ENCODE measurements at places on chromosomes 1 and 21. TPM values are rescaled to one million over a fixed set of nuclear protein-coding genes. Genes with fewer than 3 reads are reported as not detected.

Gene CFHR5
- total RNA-seq, result not detected

Gene GNG12
- 87.0 TPM for total RNA-seq

Gene UBE4B
- total RNA-seq, result 33.3 TPM

GRCh38 chr21:25733859-25734653, 648 bp downstream of the ATP5PF start:
- no peak for DNase-seq

DNA sequence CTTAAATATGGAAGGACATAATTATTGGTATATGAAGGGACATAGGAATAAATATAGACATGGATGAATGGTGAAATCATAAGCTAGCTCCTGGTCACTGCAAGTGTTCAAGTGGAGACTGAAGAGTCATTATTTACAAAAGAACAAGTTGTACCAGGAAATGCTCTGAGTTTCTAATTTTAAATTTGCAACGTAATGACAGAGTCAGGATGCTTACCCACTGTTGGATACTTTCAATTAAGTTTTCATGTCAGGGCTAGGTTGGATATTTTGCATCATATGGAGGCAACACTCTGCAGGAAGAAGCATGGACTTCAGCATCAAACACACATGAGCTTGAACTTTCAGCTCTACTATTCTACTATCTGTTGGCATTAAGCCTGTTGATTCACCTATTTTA, 499.6 kb upstream of the C1orf87 start:
- DNase-seq, result no peak

DNA sequence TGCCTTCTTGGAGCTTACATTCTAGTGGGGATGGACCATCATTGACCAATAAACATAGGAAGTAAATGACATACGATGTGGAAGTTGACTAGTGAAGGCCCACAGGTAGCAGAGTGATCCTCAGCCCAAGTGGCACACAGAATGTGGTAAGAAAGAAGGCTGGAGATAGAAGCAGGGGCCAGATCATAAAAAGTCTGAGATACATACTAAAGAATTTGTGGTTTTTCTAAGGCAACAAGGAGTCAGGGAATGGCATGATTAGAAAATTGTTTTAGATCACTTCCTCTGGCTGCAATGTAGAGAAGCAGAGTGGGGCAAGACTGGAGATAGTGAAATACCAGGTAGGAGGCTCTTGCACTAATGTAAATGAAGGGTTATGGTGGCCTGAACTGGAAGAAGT, 154.0 kb downstream of the VPS13D start:
- no peak for DNase-seq

- no peak for DNase-seq
These were observed 329.3 kb upstream of the NR5A2 start for GRCh38 chr1:199698222-199698621.

Measured in omental fat pad (tissue), 4 donors.